ENCODE measurements at places on chromosomes 5 and 9.
A peak's percentile ranks its signal among the peaks of the same experiment; 100 is the strongest.

GRCh38 chr9:34253460-34253837 lies 74.6 kb downstream of the UBAP1 start:
- no peak for DNase-seq

GRCh38 chr9:107710953-107711352 lies 221.4 kb upstream of the KLF4 start:
- no peak for DNase-seq

GRCh38 chr5:141564216-141564692 lies 54.5 kb downstream of the DIAPH1 start:
- no peak for DNase-seq

DNA sequence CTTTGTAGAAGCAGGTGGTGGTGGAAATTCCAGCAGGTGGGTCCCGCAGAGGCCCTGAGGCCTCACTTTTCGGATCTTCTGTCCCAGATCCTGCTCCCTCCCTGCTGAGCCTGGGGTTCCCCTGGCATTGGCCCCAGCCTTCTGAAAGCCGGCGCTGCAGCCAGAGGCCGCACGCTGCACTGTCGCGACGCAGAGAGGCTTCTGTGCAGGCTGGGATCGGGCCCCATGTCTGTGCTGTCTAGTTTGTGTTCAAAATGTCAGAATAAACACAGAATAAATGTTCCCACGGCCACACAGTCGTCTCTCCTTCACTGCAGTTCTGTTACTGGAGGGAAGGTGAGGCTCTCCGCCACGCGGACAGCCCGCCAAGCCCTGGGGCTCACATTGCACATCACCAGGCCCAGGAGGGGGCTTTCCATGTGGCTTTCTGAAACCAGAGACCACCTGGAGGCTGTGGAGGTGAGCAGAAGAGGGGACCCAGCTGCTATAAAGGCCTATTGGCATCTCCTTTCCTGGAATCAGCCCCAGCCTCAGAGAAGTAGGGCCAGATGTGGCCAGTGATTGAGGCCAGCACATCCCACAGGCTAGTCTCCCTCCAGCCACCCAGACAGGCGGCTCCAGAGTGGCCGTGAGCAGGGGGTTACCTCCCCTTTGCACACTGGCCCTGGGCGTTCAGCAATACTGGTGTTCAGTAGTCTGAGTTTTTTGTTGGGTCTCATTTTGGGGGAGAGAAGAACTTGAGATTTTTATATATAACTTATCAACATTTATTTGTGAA lies 46.5 kb downstream of the USP20 start:
- no peak for DNase-seq

- no peak for DNase-seq
Measured at GRCh38 chr5:142167458-142167857, 58.9 kb downstream of the NDFIP1 start.

- no peak for DNase-seq
Measured at GRCh38 chr5:68685863-68686262, 408.0 kb upstream of the SLC30A5 start.

DNA sequence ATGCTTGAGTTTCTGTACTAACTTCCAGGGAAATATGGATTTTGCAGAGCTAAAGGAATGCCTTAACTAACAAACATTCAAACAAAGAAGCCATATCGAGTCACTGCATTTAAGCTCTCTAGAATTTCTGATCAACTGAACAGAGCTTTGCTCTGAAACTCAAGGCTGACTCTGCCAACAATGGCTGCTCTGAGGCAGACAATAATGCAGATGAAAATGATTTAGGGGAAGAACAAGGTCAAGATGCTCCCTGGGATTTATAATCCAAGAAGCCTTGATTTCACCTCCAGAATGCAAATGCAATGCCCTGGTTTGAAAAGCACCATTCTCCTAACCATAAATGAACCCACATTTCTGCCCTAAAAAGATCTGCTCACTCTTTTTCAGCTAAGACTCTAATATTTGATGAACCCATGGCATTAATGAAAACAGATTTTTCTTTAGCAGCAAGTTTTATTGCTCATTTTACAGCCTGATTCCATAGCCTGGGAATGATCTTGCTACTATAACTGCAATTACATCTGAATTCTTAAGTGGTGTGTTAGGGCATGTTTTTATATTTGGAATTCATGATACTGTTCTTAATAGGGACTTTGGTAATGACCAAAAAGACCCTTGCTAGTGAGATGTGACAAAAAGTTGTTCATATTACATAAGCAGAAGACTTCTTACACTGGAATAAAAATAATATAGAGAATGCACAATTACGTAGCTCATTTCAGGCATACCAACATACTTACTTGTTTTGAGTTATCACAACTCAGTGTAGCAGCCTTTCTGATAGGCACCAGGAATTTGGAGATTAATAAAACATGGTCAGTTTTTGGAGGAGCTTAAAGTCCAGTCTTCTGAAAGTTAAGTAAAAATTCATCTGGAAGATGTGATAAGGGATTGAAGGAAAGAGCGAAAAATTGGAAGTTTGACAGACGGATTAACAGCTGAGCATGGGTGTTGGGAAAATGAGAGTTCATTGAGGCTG lies 169.4 kb downstream of the TRPM3 start:
- no peak for DNase-seq

- DNase-seq, result no peak
Measured at GRCh38 chr5:121688781-121689180, 162.9 kb upstream of the FTMT start.

DNA sequence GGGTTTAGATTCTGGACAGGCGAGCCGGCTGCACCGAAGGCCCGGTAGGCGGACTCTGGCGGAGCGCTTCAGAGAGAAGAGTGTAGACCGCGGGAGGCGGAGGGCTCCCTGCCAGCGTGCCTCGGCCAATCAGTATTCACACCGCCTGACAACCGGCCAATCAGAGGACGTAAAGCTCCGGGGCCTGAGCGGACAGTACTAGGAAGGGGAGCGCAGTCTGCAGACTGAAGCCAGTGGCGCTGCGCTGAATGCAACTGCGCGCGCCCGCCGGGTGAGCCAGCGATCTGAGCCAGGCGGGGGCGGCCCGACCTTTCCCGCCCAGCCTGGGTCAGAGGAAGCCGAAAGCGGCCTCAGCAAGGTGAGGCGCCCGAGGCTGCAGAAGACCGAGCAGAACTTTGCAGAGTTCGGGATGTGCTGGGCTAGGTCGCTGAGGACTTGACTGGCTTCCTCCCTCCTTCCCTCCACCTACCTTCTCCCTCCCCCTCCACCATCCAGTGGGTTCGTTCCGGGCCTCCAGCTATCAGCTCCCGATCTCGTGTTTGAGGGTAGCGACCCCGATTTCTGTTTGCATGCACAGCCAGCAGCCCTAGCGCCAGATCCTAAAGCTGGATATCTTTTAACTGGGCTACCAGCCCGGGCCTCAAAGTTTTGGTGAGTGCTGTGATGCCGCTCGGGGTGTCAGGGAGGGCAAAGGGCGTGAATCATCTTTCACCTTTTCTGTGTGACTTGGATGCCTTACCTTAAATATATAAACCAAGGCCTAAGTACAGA lies at the start of gene DMRT2:
Gene DMRT2, plus strand, starts transcription at position 233 of the 771 bp plus-strand sequence. CDS start 1,257 bp downstream, outside the sequence.
- peak; percentile 93 for DNase-seq

GRCh38 chr5:17470064-17470463 lies 28.0 kb upstream of the TAF11L2 start:
- no peak for DNase-seq

GRCh38 chr5:151755383-151755782 lies 3.0 kb downstream of the ATOX1 start:
- DNase-seq, result no peak

GRCh38 chr9:136840877-136841645 lies 1.2 kb upstream of the AJM1 start:
- no peak for DNase-seq

DNA sequence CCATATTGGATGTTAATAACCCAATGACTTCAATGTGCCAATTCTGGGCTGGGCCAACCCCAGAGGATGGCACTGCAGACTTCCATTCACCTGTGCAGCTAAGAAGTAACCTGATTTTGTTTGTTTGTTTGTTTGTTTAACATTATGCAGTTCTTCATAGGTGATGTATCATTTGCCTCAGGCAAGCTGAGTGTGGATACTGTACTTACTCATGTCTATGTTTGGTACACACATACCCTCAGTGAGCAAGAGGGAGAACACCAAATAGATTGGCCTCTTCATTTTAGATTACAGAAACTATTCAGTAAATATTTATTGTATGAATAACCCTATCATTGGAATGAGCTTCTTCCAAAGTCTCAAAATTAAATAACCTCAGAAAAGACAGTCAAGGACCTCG lies 180.2 kb upstream of the SMC2 start:
- no peak for DNase-seq

- DNase-seq, result no peak
Measured at GRCh38 chr9:135976944-135977343, 15.8 kb upstream of the UBAC1 start.

GRCh38 chr5:34599471-34600117 lies 56.5 kb upstream of the RAI14 start:
- DNase-seq, result no peak

- DNase-seq, result no peak
Measured at GRCh38 chr9:102054811-102055210, 316.4 kb upstream of the GRIN3A start.

- DNase-seq, result peak; percentile 72
Measured at GRCh38 chr5:113218200-113218599, 216.6 kb downstream of the TSSK1B start.

DNA sequence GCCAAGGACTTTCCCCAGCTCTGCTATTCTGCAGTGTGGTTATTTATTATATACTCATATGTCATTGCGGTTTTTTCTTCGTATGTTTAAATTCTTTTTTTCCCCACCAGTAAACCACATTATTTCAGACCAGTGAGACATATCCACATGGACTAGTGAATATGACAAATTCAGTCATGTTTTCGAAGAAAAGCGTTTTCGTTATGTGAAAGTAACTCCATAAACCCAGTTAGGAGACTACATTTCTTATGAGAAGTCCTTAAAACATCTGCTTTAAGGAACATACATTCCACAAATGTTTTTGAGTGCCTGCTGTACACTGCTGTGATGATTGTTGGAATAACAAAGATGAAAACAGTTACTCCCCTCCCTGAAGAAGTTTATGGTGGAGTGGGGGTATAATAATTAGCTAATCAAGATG lies 591.8 kb upstream of the CLINT1 start:
- no peak for DNase-seq

- no peak for DNase-seq
Measured at GRCh38 chr5:52983731-52984636, 5.2 kb upstream of the ITGA2 start.

DNA sequence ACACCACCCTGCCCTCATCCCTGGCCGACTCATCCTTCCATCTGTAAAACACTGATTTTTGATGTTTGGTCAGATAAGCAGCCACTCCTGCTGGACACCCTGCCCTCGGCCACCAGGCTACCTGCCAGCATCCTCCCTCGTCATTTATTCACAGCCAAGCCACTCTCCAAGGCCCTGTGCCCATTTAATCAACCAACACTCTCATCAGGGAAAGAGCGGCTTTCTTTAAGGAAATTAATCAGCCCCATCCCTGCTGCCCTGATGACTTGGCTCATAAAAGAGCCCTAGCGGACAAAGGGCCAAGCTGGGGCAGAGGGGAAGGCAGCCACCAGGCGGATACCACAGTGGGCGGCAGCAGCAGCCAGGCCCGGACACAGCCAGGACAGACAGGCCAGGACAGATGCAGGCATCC lies 52.4 kb downstream of the GOLM1 start:
- DNase-seq, result no peak

DNA sequence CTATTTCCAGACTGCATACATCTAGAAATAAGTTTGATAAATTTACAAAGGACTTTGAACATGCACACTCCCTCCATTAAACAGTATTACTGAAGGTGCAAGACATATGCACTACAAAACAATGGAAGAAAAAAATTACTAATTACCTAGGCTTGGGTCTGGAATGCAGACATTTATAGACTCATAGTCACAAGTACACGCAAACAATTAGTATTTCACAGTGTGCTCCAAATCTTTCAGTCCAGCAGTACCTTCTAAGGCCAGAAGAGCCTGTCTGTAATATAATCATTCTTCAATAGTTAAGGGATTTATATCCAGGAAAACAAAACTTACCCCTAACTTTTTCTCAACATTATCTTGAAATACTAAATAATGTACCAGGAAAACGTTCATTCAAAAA lies 11.2 kb downstream of the RICTOR start:
- no peak for DNase-seq

DNA sequence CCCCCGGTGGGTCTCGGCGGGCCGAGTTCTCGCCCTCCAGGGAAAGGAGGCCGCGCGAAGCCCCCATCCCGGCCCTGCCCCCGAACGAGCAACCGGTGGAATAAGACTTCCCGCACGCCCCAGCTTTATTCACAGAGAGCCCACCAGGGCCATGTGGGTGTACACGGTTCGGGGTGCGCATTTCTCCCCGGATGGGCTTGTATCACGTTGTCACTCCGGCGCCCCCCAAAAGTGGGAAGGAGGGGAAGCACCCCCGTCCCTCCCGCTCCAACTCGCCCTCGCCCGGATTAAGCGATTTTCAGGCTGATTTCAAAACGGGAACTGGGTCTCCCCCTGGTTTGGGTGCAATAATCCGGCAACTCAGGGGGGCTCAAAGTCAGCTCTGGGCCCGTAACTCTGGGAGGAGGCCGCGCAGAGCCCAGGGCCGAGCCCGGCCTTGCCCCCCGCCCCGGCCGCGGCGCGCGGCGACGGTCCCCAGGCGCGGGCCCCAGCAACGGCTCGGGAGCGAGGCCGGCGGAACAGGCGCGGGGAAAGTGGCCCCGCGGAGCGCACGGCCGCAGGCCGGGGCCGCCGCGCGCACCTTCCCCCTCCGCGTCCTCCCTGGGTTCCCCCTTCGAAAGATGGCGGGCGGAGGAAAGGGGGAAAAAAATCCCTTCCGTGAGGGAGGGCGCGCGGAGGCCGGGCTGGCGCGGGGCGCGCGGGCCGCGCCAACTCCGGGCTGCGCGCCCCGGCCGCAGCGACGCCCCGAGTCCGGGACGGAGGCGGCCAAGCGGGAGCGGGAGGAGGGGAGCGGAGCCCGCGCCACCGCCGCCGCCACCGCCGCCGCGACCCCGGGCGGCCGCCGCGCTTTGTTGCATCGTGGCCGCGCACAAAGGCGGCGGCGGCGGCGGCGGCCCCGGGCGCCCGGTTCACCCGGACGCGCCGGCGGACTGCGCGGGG lies 644 bp downstream of the BRD3 start:
- DNase-seq, result no peak

GRCh38 chr5:82584631-82585030 lies 306.5 kb upstream of the RPS23 start:
- DNase-seq, result no peak

DNA sequence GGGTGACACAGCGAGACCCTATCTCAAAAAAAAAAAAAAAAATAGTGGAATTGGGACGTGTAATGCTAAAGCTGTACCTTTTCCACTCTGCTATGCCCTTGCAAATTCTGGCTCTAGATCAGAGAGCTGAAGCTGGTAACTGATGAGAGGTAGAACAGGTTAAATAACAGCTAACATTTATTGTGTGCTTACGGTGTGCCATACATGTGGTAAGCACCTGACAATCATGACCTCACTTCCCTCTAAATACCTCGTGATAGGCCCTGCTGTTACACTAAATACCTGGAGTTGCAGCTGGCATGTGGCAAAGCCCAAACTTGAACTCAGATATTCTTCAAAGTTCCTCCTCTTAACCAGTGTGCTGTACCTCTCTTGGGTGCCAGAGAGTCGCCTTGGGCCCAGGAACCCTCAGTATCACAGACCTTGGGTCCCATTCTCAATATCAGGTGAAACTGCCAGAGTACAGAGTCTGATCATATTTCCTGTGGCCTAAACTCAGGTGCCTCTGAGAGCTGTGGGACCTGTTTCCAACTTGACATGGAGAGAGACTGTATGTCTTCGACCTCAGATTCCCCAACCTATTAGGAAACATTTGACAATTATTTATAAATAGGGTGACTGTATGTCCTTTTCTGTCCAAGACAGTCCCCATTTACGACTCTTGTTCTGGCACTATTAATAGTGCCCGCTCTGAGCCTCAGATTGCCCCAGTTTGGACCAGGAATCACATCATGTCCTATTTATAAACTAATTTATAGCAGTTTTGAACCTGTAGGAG lies 4.8 kb downstream of the ARL10 start:
- no peak for DNase-seq

- no peak for DNase-seq
Measured at GRCh38 chr9:16236311-16236710, 634.2 kb downstream of the BNC2 start.

All from esophagus muscularis mucosa (tissue), 4 donors.